ENCODE measurements at places on chromosomes 2 and 18. TPM values are rescaled to one million over a fixed set of nuclear protein-coding genes. Genes with fewer than 3 reads are reported as not detected.

The FAM168B gene
- total RNA-seq: 79.1 TPM

The KLHL41 gene
- 1.1 TPM for total RNA-seq

The COL4A4 gene
- 0.44 TPM for total RNA-seq

The TRIM54 gene
- total RNA-seq: not detected

The NAT8 gene
- not detected for total RNA-seq

The PCARE gene
- not detected for total RNA-seq

The SDC1 gene
- total RNA-seq: 162 TPM

The ZSWIM2 gene
- total RNA-seq: not detected

The REEP1 gene
- 50.3 TPM for total RNA-seq

The SERPINB5 gene
- total RNA-seq: 0.63 TPM

The KIAA2012 gene
- total RNA-seq: 0.13 TPM
